Cortex of kidney (tissue), 1 donor: ENCODE measurements at places on chromosomes 7 and 10.

- DNase-seq, result no peak
These were observed 697.6 kb upstream of the GALNT17 start for GRCh38 chr7:70434376-70434775.

DNA sequence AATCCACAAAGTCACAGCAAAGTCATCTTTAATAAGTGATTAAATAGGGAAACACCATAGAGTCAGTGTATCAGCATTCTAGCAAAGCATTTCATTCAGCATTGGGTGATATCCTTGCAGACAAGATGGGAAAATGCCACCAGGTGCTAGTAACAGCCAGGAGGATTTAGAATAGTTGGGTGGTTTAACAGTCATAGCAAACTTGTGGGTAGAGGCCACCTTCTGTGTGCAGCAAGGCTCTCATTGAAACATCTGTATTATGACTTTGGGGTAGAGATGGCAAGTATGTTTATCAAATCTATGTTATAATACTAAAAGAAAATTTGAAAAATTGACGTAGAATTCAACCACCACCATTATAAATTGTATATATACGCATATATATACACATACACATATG is 26.4 kb upstream of the ADO start:
- no peak for DNase-seq

DNA sequence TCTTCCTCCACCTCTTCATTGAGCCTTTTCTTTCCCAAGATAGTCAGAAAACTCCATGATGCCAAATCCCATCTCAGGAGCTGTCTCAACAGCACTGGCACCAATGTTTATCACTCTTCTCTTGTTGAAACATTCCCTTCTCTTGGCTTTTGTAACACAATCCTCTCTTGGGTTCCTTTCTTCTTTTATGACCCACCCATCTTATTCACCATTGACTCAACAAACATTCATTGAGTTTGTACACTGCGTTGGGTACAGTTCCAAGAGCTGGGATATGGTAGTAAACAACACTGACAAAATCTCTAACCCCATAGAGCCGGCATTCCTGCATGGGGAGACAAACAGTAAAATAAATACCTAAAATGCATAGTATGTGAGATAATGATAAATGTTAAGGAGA is 577.5 kb downstream of the INHBA start:
- DNase-seq, result no peak

GRCh38 chr7:50619684-50620083 is 54.5 kb upstream of the DDC start:
- DNase-seq, result no peak

DNA sequence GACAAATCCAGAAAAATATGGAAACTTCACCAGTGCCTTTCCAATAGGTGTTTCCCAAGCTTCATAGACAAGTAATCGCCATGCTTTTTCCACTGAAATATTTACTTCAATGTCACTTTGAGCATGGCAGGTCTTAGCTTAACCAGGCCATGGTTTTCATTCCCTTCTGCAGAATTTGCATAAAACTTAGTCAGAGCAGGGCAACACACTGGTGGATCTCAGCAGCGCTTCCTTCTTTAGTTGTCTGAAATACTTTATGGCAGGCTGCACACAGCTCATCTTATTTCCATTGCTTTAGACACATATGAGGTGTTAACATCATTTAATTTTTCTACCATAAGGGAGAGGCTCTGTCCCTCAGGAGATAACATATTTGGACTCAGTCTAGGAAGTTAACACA is 102.9 kb upstream of the AHR start:
- no peak for DNase-seq

GRCh38 chr10:63611078-63611477 is 89.9 kb downstream of the REEP3 start:
- DNase-seq, result no peak

DNA sequence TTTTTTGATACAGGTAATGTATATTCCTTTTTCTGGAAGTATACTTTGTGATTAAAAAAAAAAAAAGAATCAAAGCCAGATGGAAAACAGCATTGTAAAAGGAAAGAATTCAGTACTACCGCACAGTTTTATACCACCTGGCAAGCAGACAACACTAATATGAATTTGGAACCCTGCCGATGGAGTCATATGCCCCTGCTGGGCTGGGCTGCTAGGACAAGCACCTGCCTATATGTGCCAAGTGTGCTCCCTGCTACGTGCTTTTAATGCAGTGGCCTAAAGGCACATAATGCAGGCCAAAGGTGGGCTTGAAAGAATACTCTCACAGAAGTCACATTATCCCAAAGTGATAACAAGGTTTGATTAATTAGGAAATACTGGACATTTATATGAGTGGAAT is 29.8 kb upstream of the WAC start:
- no peak for DNase-seq

DNA sequence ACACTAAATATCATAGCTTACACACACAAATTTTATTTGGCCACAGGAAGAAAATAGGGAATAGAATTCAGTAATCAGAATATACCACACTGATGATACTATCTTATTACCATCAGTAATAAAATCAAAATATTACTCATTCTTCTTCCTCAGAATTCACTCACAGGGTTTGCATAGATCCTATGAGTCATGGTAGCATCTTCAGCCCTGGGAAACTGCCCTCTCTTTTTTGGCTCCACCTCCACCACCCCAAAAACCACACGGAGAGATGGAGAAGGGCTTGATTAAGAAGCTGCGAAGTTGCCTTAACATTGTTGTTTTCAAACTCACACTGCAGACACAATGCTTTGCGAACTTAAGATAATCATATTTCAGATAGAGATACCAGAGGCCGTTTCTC is 154.1 kb upstream of the AHR start:
- DNase-seq, result no peak

DNA sequence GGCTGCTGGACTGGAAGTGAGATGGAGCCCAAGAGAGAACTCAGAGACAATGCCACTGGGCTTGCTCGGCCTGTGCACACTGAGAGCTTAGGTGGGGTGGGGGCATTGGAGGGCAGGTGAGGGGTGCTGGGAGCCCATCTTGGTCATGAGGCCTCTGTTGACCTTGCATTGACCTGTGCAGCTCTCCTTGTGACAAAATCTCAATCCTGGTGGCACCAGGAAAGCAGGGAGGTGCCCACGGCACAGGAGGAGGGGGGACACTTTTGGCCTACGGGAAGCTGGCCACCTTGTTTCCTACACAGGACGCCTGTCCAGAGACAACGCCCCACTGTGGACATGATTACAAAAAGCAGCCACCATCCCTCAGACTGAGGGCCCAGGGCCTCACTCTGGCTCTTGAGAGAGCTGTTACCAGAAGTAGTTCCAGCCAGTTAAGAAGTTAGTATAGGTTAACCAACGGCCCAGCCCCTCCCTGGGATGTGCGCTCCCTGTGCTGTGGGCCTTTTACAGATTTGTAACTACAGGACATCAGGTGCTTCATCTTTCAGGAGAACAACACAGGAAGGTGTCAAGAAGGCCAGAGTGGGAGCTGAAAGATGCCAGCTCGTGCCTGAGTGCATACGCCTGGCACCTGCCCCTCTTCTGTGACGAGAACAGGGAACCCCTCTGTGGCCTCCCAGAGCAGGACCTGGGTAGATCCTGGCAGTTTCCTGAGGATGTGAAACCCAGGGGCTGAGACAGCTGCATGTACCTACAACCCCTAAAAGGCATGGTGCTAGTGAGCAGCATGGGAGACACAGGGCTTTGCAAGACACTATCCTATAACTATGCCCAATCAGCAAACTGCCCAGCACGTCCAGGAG is 10.3 kb downstream of the PKD1L1 start:
- DNase-seq, result no peak

GRCh38 chr10:107969936-107970335 is 805.4 kb upstream of the SORCS1 start:
- DNase-seq, result no peak

- DNase-seq, result no peak
These were observed 150.7 kb upstream of the KLF14 start for GRCh38 chr7:130884437-130885417.

DNA sequence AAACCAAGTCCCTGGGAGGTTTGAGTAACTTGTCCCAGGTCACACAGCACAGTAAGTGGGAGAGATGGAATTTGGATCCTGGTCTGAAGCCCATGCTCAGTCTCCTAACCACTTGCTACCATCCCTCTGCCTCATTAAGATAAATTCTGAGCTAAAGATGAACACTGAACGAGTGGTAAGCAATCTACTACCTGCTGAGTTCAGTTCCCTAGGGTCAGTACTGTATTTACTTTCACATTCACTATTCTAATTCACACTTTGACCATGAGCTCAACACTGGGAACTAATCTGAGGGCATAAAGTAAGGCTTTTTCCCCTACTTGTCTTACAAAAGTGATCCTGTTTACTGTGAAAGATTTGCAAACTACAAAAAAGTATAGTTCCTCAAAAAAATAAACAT is 2.4 kb downstream of the UROS start:
- DNase-seq, result no peak

DNA sequence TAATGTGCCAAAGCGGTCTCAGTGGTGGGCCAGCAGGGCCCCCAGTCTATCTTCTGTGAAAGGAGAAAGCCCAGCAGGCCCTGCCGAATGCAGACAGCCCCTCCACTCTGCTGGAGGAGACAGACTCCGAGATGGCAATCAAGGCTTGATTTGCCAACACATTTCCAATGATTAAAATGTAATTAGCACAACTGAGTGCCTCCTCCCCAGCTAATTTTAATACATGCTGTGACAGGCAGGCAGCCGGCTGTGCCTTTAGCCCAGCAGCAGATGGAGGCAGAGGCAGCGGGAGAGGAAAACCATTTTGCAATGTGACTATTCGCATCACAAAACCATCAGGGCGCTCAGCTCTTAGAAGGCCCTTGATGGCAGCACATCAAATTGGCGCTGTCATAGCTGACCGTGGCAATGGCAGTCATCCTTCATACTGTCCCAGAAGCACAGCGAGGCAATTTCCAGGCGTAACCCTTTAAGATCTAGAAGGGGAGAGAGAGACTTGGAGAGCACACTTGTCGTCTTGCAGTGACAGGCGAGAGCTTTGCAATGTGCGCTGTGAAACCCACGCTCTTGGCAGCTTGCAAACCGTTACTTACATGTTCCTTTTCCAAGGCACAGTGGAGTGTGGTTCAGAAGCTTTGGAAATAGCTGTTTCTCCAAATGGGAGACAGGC is 714.8 kb upstream of the GALNT17 start:
- DNase-seq, result no peak

- DNase-seq, result no peak
These were observed 1174.3 kb downstream of the XPNPEP1 start for GRCh38 chr10:108749042-108749441.

DNA sequence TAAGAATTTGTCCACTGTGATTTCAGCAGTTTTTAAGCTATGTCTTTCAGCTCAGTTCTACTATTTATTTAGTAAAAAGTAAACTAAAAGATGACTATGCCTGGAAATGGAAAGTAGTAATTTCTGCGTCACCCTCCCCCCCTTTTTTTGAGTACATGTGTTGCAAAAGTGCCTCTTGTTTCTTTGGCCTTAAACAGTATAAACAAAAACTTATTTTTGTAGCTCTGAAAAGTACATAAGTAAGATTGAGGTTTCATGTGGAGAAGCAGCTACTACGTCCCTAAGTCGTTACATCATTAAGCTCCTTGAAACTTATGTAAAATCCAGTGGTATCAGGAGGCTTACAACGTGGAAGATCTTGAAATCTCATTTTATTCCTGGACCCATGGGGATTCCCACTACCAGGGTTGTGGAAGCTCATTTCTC is 46.3 kb upstream of the HBP1 start:
- DNase-seq, result no peak

DNA sequence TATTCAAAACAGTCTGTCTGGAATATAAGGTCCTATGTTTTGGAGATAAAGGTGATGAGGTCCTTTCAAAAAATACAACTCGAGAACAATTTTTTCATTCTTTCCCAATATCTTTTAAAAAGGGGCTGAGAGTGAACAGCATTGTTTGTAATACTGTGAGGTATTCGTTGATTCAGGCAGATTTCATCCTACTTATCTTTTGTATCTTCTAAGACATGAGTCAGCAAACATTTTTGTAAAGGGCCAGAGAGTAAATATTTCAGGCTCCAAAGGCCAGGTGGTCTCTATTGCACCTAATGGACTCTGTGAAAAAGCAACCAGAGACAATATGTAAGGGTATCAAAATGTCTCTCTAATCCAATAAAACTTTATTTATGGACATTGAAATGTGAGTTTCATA is 8.1 kb upstream of the ANK3 start:
- DNase-seq, result no peak

DNA sequence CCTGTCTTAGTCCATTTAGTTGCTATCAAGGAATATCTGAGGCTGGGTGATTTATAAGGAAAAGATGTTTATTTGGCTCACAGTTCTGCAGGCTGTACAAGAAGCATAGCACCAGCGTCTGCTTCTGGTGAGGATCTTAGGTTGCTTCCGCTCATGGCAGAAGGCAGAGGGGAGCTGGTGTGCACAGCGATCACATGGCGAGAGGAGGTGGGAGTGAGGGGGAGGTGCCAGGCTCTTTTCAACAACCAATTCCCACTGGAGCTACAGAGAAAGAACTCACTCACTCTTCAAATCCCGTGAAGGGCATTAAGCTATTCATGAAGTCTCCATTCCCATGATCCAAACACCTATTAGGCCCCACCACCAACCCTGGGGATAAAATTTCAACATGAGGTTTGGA is 371.6 kb downstream of the SH2D4B start:
- no peak for DNase-seq

DNA sequence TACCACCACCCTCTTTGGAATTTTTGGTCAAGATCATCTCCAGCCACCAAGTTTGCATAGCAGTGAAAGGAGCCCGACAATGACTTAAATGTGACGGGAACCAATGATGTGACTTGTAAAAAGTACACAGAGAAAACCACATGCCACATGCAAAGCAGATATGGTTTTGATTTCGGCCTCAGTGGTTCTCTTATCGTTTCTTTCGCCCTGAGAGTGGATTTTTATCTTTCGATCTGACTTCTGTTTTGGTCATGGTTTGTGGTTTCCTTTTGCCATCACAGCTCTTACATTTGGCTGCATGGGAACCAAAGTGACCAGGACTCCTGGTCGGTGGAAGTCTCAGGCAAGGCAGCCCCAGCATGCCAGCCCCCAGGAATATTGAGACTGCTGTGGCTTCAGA is 31.5 kb downstream of the TCF7L2 start:
- DNase-seq, result no peak

DNA sequence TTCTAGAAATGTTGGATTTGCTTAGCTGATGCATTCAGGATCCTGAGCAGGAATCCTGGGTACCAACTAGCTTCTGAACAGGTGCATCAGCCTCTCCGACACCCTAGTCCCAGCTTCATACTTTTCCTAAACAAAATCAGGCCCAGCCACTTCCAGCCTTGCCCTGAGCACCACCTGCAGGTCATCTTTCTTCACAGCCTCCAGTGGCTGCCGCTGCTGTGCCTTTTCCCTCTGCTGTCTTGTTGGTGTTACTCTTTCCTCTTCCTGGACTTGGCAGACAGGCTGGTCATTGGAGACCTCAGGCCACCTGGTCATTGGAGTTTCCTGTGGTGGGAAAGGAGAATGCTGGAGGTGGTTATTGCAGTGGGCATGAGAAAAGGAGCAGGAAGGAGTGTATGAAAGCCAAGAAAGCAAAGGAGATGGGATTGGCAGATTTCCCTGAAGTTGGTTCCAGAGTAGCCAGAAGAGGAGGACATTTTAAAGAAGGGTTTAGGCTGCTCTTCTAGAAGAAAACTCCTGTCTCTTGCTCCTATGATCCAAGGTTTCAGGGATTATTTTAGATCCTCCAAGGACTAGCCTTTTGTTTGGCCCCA is 48.2 kb upstream of the NFKB2 start:
- DNase-seq, result no peak

GRCh38 chr7:94135180-94135579 is 131.0 kb upstream of the BET1 start:
- no peak for DNase-seq
